ENCODE measurements at places on chromosomes 2 and 18.

- no peak for DNase-seq
These were observed 8.8 kb downstream of the IMMT start for GRCh38 chr2:86186431-86186830.

DNA sequence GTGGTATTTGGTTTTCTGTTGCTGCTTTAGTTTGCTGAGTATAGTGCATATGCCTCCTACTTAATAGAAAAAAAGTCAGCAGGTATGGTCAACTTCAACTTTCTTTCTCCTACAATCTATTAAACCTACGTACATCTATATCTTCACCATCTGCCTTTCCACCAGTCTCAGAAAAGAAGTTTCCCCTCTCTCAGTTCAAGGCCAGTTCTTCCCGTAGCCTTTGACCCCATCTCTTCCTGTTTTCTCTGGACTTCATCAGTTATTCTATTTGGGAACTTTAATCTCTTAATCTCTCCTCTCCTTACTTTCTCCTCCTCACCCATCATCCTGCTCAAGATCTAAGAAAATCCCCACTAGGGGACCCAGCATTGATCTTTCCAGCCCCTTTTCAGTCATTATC is 5.7 kb downstream of the PTRHD1 start:
- no peak for DNase-seq

DNA sequence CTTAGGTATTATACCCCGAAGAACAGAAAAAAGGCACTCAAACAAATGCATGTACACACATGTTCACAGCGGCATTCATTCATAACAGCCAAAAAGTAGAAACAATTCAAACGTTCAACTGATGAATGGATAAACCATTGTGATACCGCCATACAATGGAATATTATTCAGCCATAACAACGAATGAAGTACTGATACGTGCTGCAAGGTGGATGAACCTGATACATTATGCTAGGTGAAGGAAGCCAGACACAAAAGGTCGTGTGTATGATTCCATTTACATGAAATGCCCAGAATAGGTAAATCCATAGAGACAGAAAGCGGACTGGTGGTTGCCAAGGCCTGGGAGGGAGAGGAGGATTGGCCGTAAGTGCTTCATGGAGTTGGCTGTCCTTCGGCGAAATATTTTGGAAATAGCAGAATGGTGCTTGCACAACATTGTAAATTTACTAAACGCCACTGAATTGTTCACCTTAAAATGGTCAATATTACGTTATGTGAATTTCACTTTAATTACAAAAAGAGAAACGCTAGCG is 750 bp upstream of the RMP24 start:
- DNase-seq, result no peak

- DNase-seq, result peak; percentile 17
These were observed 67.3 kb downstream of the RHBDD1 start for GRCh38 chr2:226903179-226903578.

DNA sequence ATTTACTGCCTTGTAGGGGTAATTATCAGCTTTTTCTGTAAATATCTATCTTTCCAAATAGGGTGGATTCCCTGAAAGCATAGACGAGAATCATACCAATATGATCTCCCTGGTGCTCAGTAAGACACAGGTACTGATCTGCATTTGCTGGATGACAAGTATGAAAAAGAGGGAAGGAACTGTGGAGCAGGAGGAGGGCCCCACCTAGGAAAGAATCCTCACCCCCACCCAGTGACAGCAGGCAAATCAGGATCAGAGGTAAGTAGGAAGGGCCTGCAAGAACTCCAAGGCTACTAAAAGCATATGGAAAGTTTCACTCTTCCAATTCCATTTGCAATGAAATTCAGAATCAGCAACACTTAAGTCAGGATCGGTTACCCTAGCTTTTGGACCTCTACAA is 42.3 kb downstream of the METTL8 start:
- DNase-seq, result no peak

DNA sequence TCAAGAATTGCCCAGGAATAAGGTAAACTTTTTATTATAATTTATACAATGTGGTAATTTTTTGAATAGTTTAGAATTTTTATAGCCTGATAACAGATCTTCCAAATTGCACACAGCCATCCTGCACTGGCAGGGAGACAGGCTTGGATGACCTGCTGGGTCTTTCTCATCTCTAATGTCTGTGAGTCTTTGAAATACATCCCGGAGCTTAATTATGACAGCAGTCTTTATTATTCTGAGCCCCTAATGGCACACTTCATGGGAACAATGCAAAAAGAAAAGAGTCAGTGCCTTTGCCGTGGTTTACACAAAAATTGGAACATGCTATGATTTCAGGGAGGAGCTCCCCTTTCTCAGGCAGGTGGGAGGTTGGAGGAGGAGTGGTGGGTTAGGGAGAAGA is 71.0 kb downstream of the TMEM182 start:
- no peak for DNase-seq

GRCh38 chr2:120177001-120177621 is 46.1 kb downstream of the TMEM185B start:
- DNase-seq, result peak; percentile 81

- peak; percentile 78 for DNase-seq
These were observed at the start of gene MTLN for GRCh38 chr2:110211938-110212858. MTLN (minus strand) TSS chr2:110212547; CDS start chr2:110212525, 22 bp downstream.

DNA sequence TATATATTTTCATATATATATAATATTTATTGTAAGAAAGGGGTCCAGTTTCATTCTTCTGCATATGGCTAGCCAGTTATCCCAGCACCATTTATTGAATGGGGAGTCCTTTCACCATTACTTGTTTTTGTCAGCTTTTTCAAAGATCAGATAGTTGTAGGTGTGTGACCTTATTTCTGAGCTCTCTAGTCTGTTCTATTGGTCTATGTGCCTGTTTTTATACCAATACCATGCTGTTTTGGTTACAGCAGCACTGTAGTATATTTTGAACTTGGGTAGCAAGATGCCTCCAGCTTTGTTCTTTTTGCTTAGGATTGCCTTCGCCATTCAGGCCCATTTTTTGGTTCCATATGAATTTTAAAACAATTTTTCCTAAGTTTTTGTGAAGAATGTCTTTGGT is 320.1 kb downstream of the CDH2 start:
- no peak for DNase-seq

- DNase-seq, result no peak
These were observed 303.2 kb upstream of the MC4R start for GRCh38 chr18:60675801-60676200.

DNA sequence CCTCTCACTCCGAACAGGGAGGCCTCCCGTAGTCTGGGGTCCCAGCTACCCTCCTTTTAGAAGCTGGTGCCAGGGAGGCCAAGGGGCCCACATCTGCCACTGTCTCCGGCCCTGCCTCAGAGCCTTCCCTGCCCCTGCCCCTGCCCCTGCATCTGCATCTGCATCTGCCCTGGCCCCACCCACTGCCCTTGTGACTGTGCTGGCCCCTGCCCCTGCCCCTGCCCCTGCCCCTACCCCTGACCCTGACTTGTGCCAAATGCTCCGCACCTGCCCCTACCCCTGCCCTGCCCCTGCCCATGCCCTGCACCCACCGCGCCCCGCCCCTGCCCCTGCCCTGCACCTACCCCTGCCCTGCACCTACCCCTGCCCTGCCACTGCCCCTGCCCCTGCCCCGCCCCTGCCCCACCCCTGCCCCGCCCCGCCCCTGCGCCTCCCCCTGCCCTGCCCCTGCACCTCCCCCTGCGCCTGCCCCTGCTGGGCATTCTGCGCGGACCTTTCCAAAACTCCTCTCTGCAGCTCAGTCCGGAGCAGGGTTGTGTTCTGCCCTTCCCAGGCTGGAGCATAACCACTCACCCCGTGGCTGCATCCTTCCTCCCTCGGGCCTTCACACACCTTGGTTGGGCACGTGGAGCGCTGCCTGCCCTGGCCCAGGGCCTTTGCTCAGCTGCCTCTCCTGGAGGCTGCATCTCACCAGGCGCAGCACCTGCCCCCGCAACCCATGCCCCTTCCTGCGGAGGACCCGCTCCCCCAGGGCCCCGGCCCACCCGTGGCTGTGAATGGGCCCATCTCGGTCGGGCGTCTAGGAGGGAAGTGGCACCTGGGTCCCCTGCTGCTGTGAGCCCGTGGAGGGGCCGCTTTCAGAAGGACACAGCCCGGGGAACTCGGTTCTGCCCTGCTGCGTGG is 5.4 kb downstream of the SNTG2 start:
- DNase-seq, result no peak

DNA sequence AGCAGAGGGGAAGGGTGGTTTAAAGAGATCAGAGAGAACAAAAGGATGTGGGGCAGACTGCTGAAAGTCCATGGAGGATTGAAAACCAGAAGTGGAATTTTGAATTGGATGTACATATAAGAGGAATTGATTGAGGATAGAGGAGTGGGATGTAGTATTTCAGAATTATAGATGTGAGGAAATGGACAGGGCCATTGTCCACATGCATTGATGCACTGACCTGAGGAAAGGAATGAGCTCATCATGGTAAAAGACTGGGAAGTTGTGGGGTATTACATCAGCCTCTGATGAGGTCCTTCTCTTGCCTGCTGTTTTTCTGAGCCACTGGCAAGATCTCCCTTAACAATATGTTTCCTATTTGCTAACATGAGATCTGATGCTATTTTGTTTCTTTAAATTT is 365.7 kb upstream of the FANCL start:
- DNase-seq, result no peak

- no peak for DNase-seq
These were observed 327.1 kb downstream of the NCKAP5 start for GRCh38 chr2:133241224-133241571.

- DNase-seq, result no peak
These were observed 27.1 kb downstream of the STARD7 start for GRCh38 chr2:96181529-96181928.

DNA sequence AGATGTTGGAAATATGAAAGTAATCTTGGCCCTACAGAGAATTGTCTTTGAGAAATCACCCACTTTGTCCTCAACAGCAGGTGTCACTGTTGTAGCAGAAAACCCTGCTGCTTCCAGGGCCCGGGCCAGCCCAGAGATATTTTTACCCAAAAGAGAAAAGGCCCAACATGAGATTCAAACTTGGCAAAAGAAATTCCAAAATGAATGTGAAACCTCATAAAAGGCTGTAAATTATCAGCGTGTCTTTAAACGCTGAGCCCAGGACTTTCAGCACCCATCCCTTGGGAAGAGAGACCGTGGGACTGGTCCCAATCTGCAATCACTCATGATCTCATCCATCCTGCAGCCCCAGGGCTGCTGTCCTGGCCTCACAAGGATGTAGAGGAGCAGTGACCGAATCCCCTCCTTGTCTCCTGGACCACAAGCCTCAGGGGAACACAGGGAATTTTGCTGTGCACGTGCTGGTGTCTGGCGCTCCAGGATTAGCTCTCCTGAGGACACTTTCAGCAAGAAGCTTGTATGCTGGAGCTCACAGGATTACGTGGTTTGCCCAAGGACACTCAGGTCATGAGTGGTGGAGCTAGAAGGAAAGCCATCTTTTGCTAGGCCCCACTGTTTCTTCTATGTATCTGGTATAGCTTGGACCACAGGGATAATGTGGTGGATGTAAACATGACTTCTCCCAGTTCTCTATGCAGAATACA is 202.1 kb downstream of the RNF144A start:
- DNase-seq, result no peak

DNA sequence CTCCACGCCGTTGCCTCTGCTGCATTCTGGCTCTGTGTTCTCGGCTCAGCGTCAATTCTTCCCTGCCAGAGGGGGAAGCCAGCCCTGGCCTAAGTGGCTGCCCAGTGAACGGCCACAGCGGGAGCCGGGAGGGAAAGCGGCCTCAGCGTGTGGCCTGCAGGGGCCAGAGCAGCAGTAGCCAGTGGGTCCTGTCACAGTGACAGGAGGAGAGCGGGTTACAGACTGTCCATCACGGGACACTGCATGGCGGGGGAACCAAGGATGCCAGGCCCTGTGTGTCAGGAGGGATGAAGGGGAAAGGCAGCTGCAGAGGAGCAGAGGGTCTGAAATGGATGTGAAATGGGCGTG is 39.7 kb downstream of the PDIA6 start:
- DNase-seq, result no peak

- DNase-seq, result no peak
These were observed 451.4 kb downstream of the TMX3 start for GRCh38 chr18:68263481-68263880.

- DNase-seq, result no peak
These were observed 31.9 kb downstream of the PSTPIP2 start for GRCh38 chr18:46040033-46040746.

DNA sequence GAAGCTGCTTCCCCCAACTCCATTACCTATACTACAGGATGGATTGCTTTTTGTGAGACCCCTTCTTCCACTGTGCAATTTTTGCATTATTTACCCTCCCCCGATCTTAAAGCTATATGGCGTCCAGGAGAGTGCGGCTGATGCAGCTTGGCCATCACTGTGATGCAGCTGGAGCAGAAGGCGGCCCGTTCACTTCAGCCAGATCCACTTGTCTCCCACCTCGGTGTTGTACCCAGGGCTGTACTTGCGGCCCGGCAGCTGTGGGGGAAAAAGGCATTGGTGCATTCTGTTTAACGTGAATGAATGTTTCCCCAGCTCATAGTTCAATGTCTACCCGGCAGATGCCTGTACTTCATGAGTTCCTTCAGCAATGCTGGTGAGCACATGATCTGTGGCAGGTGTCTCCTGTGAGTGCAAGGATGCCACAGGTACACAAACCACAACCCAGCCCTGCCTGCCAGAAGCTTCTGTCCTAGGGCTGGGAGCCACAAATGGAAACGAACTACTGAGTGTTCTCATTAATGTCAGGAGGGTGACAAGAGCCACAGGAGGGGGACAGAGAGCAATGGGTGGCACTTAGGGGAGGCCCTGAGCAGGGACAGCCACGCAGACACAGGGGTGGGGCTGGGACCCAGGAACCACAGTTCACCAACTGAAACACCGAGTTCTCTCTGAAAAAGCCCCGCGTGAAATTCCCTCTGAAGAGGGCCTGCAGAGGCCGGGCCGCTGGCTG is 64.0 kb downstream of the NDUFA10 start:
- no peak for DNase-seq

GRCh38 chr2:228426502-228427216 is 245.2 kb upstream of the SPHKAP start:
- no peak for DNase-seq

DNA sequence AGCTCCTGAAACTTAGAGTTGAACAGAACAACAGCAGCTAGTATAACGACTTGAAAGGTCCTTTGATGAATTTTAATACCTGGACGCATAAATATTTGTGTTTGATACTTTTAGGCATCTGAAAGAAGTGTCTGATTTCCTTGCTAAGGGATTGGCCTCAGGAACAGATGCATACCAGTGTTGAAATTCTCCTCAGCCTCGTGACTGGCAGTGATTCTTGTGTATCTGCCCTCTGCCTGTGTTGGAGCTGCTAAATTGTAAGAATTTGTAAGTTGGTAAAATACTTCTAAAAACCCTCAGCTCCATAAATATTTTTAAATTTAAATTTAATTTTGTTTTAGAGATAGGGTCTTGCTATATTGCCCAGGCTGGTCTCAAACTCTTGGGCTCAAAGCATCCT is 22.4 kb upstream of the SCYGR1 start:
- DNase-seq, result no peak

GRCh38 chr2:37711308-37711731 is 39.9 kb upstream of the CDC42EP3 start:
- peak; percentile 26 for DNase-seq

- no peak for DNase-seq
These were observed 154.1 kb upstream of the BOD1L2 start for GRCh38 chr18:56992777-56993176.

DNA sequence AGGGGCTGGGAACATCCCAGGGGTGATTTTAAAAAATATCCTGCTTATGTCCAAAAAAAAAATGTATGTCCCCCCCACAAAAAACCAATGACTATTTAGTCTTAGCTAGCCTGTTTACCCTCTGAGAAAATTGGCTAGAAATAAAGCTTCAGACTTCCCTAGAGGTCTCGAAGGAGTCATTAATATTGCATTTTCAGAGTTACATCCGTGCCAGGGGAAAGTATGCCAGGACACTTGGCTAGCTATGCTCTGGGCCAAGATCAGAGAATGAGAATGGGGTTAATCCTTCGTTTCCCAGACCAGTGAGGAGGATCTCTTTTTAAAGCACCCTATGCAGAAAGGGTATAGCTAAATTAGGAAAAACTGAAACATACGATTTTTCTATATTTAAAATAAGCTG is 183.6 kb downstream of the MC4R start:
- no peak for DNase-seq
